ENCODE measurements at places on chromosomes 16 and 17.

- no peak for DNase-seq
Measured at GRCh38 chr16:51666821-51667220, 515.8 kb upstream of the SALL1 start.

DNA sequence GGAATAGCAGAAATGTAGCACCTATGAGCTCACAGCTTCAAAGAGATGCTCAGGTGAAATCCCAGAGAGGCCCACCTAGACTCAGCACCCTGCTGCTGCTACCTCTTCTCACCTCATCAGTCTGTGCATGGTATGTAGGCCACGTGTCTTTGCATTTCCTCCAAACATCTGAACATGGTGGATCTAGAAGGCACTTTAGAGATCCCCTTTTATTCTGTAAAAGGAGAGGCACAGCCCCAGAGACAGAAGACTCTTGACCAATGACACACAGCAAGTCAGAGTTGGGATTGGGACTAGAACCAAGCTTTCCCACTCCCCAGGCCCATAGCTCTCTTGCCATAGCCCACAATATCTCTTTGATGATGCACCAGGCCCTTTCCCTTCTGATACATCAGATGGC, 19.4 kb upstream of the NKD1 start:
- no peak for DNase-seq

- no peak for DNase-seq
Measured at GRCh38 chr17:41338961-41339485, 11.6 kb downstream of the KRT33A start.

DNA sequence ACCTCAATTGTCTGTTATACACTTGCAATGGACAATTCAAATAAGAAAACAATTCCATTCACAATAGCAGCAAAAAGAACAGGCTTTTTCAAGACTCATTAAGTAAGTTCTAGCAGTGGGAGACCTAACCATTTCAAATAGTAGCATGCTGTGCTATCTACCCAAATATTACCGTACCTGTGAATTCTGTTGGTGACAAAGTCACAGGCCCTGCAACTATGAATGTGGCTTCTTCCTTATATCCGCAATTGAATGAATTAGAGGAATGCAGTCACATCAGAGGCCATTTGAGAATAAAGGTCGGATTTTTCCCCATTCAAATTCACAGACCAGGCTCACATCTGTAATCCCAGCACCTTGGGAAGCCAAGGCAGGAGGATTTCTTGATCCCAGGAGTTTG, 800 bp upstream of the NME4 start:
- no peak for DNase-seq

GRCh38 chr16:48225456-48225855, 18.6 kb upstream of the LONP2 start:
- no peak for DNase-seq

DNA sequence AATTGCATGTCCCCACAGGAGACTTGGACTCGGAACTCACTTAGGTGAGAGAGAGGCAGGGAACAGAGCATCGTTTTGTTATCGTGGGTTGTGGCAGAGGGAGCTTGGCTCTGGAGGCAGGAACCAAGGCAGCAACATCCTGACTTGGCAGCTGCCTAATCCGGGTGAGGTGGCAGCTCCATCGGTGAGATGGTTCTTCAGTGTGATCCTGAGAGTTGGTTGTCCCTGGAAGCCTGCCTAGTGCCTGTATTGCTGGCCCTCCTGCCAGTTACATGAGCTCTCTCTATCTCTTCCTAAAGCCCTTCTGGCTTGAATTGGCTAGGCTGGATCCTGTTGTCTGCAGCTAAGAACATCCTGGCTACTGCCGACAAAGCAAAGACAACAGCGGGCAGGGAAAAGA, 19.9 kb upstream of the SEC14L1 start:
- no peak for DNase-seq

DNA sequence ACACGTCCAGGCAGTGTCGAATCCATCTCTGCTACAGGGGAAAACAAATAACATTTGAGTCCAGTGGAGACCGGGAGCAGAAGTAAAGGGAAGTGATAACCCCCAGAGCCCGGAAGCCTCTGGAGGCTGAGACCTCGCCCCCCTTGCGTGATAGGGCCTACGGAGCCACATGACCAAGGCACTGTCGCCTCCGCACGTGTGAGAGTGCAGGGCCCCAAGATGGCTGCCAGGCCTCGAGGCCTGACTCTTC, 7.2 kb upstream of the CD68 start:
- no peak for DNase-seq

- no peak for DNase-seq
Measured at GRCh38 chr17:17086585-17086984, 44.3 kb downstream of the MPRIP start.

DNA sequence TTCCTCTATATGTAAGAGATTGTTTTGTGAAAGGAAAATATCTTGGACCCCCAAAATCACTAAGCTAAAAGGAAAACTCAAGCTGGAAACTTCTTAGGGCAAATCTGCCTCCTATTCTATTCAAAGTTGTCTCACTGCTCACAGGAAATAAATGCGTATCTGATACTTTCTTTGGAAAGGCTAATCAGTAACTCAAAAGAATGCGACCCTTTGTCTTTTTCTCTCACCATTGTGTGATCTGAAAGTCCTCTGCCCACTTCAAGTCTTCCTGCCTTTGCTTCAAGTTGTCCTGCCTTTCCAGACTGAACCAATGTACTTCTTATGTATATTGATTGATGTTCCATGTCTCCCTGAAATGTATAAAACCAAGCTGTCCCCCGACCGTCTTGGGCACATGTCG, 157.3 kb downstream of the KIF2B start:
- no peak for DNase-seq

DNA sequence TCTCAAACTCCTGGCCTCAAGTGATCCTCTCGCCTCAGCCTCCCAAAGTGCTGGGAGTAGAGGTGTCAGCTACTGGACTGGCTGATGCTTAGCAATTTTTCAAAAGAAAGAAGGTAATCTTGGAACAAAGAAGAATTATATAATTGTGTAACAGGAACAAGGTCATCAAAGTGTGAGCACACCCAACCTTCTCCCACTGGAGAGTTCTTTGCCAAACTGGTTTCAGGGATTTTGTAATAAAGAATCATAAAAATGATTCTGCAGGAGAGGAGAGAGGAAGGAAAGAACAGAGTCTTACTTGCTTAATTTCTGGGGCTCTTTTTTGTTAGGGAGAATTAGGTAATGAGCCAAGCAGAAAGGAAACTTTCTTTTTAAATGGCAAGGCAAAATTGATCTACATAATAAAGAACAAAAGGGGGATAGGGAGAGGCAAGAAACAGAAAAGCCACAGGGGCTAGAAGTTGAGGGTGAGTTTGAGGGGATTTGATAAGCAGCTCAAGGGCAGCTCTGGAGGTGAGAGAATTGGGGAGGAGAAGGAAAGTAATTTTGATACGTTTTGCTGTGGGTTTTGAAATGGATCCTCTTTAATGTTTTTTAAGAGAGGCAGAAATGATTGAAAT, 21.3 kb downstream of the CHD9NB start:
- DNase-seq = no peak

DNA sequence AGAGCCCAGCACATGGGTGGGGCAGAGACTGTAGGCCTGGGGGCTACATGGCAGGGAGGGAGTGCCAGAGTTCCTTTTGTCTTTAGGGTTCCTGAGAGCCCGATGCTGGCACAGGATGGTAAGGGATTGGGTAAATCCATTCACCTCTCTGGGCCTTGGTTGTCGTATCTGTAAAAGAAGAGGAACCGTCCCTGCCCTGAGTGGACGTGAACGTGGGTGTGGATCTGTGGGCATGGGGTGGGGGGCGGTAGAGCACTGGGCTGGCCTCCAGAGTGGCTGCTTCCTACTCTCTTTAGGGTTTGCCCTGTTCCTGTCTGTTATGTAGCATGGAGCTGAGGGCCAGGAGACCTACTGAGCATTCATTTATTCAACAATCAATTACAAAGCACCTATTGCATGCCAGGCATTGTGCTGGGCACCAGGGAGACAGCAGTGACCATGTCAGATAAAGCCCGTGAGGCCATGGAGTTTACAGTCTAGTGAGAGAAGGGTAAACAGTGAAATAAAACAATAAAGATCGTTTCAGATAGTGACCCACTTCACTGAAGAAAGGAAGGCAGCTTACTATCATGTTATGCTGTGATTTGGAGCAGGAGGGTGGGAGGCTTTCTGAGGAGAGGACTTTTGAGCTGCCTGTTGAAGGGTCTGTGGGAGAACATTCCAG, 13.1 kb upstream of the TCAP start:
- DNase-seq = no peak

DNA sequence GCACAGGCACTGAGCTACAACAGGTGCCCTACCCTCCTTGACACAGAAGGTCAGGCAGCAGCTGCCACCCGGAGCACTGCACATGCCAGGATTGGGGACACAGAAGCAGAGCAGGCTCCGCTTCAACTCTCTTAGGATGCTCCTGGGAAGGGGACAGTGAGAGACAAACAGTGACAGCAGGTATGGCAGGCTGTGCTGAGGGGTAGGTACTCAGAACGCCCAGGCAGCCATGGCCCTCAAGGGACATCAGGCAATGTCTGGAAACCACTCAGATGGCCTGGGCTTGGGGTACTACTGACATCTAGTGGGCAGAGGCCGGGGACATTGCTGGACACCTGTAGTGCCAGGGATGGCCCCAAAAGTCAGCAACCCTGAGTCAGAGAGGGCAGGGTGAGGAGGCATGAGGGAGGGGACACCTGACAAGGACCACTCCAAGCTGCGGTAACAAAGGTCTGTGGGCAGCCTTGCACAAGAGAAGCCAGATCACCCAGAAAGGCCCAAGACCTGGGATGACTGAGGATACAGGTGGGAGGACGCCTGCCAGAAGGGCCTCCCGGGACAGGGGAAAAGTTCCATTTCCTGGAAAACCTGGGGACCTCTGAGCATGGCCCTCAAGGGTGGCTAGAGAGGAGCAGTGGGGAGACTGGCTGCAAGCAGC, 21.2 kb downstream of the PEMT start:
- DNase-seq = no peak

DNA sequence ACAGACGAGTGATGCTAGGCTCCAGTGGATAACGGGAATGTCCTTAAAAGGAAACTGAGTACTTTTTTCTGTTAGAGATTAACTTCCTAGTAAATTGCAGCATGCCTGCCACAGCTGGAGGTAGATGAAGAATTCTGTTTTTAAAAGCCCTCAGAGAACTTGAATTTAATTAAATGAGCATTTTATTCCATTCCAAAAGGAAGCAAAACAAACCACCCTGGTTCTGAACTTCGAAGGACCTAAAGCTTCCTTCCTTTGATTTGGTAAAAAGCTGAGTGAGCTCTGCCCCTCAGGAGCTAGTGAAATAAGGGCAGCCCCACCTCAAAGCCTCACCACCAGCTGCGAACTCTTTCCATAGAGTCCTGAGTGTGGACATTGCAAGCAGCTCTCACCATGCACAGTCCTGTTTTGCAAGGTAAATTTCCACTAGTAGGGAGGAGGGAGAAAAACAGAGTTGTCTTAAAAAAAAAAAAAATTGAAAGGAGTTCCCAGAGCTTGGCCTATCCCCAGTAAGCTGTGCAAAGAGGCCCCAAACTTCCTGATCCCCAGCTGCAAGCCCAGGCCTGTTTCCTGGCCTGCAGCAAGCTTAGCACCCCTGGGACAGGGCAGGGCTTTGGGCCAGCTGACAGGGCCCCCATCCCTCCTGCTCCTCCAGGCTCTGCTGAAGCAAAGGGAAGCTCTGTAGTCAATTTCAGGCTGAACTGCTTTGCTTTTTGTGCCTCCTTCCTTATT, 11.2 kb downstream of the CHD9NB start:
- DNase-seq = no peak

- DNase-seq = no peak
Measured at GRCh38 chr16:17278988-17279387, 191.8 kb downstream of the XYLT1 start.

DNA sequence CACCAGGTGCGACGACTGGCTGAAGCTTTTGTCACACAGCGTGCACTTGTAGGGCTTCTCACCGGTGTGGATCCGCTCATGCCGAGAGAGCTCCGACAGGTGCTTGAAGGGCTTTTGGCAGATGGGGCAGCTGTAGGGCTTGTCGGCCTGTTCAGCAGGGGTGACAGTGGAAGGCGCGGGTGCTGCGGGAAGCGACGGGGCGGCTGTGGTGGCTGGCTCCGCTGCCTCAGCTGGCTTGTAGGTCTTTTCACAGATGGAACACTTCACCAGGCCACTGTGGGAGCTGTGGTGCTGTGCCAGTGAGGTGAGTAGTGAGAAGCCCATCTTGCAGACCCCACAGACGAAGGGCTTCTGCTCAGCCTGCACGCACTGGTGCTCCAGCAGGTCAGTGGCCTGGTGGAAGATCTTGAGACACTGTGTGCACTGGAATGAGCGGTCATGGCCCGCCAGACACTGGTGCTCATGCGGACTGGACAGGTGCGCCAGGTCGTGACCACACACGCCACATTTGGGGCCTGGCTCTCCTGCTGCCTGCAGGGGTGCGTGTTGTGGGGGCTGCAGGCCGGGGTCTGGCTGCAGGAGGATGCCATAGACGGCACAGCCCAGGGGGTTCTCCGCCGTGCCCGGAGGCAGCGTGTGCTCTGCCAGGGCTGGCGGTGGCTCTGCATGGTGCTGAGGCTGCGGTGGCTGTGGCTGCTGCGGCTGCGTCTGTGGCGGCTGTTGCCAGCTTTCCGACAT, 2.8 kb downstream of the ZNF319 start:
- DNase-seq = no peak

DNA sequence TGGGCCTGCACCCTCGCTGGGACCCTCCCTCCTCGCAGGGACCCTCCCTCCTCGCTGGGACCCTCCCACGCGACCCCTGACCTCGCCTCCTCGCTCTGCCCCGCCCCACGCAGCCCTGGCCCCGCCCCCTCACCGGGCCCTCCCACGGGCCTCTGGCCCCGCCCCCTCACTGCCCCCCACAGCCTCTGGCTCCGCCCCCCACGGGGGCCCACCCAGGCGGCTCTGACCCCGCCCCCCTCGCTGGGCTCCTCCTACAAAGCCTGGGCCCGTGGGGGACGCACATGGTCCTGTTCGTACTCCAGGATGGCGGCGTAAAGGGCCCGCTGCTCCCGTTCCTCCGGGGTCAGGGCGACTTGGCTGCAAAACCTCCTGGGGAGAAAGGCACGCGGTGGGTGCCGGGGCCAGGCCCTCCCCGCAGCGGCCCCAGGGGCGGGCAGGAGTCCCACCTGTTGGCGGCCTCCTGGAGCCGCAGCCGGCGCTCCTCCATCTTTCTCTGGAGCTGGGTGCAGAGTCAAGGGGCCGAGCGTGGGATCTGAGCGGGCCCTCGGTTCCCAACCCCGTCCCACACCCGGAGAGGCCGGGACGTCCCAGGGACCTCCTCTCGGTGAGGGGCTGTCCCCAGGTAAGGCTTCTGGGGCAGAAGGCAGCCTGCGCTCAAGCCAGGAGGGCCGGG, 9.0 kb downstream of the VPS9D1 start:
- no peak for DNase-seq

- no peak for DNase-seq
Measured at GRCh38 chr16:397135-397661, at the start of gene NME4. TSS of gene NME4 (plus strand) at chr16:397199. CDS start at chr16:397223, 24 bp downstream.
